Muscle of leg (tissue), 16 donors: ENCODE measurements at places on chromosomes 11 and 22.

- DNase-seq: no peak
Observed at GRCh38 chr11:110299006-110299785, 2.8 kb upstream of the RDX start.

DNA sequence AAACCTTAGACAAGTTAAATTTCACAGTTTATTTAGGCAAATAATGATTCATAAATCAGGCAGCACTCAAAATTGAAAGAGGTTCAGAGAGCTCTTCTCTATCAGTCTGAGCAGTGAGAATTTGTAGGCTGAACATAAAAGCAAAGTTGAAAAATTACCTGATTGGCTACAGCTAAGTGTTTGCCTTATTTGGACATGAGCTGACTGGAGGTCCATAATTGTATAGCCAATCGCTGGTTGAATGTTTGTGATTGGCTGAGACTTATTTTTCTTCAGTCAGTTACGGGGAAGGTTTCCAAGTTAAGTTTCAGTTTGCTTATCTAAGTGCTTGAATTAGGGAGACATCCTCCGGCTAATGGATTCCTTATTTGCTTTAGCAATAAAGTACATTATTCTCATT, 527.5 kb downstream of the CNTN5 start:
- DNase-seq: no peak

DNA sequence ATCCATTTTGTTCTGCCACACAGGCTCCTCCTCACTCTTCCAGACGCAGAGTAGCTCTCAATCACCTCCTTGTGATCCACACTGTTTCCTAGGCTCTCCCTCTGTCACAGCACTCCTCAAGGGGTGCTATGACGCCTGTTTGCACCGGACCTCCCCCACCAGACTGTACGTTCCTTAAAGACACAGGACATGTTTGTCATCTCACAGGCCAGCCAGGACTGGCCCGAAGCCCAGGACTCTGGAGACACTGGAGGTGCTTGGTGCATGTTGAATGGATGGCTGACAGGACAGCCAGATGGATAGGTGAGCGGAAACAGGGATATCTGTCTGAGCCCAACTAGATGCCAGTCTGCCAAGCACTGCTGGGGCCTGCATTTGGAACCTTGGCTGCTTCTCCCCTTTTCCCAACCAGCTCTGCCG, 13.6 kb downstream of the PLA2G6 start:
- DNase-seq: no peak

- no peak for DNase-seq
Observed at GRCh38 chr22:32499666-32500065, 25.1 kb downstream of the FBXO7 start.

DNA sequence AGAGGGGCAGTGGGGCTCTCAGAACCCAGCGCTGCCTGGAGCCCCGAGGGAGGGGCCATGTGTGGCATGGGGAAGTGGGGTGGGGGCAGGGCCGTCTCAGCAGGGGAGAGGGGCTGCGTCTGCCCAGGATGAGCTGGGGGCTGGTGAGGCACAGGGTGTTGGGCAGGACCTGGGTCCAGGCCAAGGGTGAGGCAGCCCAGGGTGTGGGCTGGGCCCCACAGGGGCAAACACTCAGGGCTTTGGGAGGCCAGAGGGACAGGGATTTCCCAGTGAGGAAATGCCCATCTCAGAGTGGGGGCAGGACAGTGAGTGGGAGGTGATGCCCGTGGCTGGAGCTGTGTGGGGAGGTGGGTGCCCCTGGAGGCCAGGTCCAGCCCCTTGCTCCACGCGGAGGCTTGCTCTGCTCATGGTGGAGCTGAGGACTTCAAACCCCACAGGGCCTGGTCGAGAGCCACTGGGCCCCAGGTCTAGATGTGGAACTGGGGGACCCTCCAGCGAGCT, 5.4 kb downstream of the PLXNB2 start:
- DNase-seq: peak; percentile 35

DNA sequence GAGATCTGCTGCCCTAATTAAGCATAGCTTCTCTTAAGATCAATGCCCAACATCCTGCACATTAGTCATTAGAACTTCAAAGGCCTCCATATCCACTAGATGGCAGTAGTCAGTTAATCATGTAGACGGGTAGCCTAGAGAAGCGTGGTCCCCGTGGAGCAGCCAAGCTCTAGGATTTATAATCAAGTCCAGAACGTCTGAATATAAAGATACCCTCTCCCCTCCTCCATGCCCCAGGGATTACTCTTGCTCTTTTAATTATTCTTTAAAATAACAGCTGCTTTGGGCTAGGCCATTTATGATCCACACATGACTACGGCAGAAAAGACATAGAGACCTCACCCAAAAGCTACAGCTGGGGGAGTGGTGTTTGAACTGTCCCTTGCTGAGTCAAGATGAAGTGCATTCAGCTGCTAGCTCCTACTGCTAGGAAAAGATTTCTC, 327.6 kb upstream of the PLET1 start:
- DNase-seq: peak; percentile 97

- peak; percentile 26 for DNase-seq
Observed at GRCh38 chr22:18031695-18032454, 7.5 kb upstream of the MICAL3 start.

GRCh38 chr11:11810764-11811726, 30.7 kb upstream of the USP47 start:
- DNase-seq: no peak

- DNase-seq: peak; percentile 70
Observed at GRCh38 chr11:1009991-1010390, 26.5 kb downstream of the MUC6 start.
